NCI-H146 (cell line): ENCODE measurements at places on chromosomes 4 and X.

DNA sequence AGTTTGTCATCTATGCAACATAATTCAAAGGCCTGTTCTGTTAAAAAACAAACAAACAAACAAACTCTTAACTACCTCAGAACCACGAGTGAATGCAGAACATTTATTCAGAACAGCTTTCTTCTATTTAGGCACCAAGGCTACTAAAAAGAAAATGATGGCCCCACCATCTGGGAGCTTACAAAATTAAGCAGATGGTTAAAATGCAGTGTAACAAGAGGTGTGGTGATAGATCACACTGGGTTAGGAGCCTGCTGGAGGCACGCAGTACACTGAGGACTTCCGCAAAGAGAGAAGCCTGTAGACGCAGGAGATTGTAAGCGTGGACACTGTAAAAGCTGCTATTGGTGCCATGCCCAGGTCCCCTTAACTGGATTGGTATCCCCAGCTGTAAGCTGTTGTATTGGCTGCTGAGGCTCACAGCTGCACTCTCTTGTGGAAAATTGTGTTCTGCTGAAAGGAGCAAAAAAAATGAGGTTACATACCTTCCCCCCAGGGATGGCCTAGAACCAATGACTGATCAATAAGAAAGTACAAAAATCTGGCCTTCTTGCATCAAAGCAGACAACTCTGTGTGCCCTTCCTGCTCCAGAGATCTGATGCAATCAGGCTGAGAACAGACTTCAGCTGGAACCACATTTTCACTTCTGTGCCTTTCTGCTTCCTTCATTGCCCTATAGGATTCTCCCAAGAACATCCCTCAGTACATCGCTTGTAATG lies 60.0 kb downstream of the SHROOM3 start:
- DNase-seq: no peak

DNA sequence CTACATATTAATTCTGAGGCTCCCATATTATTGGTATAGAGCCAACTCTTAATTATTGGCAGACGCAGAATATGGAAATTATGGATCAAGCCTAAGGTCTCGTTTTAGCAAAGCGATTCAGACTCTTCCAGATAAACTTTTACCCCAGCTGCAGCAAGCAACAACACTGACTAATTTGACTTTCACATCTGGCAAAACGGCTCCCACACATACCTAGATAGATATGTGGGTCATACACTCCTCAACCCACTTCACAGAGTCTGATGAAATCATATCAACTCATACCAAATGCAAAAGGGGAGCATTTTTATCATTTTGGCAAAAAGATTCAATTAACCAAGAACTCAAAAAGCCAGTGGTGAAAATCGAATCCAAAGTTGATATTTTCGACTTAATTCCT lies 36.3 kb upstream of the KDR start:
- DNase-seq: no peak

- peak; percentile 42 for DNase-seq
These were observed 15.2 kb downstream of the RGS12 start for GRCh38 chr4:3307891-3308575.

DNA sequence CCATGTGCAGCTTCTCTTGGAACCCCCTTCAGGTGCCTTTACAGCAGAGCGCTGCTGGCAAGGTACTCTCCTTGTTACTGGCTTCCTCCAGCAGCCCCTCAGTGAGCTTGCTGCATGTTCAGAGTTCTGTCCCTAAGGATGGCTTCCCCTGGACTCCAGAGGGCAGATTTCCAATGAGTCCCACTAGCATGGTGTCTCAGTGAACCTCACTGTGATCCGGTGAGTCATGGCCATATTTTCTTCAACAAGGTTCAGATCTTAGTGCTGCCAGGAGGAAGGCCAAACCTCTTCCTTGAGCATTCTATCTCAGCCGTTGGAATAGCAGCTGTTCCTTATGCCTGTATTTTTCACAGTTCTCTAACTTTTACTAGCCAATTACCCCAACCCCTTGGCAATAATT lies 98.8 kb downstream of the CASK start:
- DNase-seq: no peak

DNA sequence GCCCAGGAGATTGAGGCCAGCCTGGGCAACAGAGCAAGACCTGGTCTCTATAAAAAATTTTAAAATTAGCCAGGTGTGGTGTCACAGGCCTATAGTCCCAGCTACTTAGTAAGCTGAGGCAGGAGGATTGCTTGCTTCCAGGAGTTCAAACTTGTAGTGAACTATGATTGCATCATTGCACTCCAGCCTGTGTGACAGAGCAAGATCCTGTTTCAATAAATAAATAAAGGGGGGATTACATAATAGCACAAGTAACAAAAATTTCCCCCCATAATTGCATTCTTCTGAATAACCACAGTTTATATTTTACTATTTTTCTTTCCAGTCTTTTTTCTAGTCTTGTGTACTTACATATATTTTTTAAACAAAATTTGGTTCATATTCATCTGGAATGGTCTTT lies 135.6 kb downstream of the CHIC2 start:
- no peak for DNase-seq

- DNase-seq: no peak
These were observed 81.4 kb upstream of the ACSL1 start for GRCh38 chr4:184907216-184907615.

- no peak for DNase-seq
These were observed 11.2 kb upstream of the GNRHR start for GRCh38 chr4:67765401-67765800.

- no peak for DNase-seq
These were observed 222.4 kb downstream of the HHIP start for GRCh38 chr4:144868309-144868708.

GRCh38 chrX:105876658-105877057 lies 54.3 kb downstream of the NRK start:
- DNase-seq: no peak

- no peak for DNase-seq
These were observed 51.5 kb downstream of the WDR19 start for GRCh38 chr4:39233783-39234182.

DNA sequence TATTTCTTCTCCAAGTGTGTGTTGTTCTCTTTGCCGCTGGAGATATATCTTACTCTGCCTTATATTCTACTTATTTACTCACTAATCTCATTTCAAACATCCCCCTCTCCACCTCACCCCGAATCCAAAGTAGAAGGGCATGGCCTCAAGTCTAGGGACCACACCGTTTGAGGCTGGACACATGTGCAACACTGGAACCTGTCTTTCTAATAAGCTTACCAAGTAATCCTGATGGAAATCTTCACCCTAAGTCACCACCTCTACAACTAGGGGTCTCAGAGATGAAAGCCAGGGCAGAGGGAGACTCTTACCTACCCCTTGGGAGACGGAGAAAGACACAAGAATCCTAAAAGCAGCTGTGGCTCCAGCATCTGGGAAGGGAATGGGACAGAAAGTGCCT lies 6.0 kb downstream of the PROM1 start:
- no peak for DNase-seq

GRCh38 chrX:119249891-119250290 lies 13.8 kb downstream of the PGRMC1 start:
- no peak for DNase-seq

GRCh38 chr4:89704651-89705395 lies 132.1 kb downstream of the SNCA start:
- no peak for DNase-seq

GRCh38 chr4:3288571-3289094 lies 4.2 kb upstream of the RGS12 start:
- no peak for DNase-seq

- no peak for DNase-seq
These were observed 10.6 kb upstream of the ELF4 start for GRCh38 chrX:130120746-130121504.

DNA sequence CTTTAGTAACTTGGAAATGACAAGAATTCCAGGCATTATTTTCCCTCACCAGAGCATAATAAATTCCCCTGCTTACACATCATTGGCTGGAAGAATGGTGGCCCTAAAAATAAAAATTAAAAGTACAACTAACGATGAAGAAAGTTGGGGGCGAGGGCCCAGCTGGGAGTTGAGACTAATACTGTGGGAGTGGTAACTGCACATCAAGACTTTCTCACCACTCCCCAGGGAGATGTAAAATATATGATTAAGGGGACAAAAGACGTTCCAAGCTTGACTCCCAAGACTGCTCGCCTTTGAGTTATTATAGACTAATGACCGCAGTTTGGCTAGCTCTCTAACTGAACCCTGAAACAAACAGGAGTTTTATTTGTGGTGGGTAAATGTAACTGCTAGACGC lies 30.0 kb downstream of the SMIM31 start:
- DNase-seq: no peak

GRCh38 chrX:15522464-15522863 lies 21.9 kb downstream of the BMX start:
- no peak for DNase-seq

DNA sequence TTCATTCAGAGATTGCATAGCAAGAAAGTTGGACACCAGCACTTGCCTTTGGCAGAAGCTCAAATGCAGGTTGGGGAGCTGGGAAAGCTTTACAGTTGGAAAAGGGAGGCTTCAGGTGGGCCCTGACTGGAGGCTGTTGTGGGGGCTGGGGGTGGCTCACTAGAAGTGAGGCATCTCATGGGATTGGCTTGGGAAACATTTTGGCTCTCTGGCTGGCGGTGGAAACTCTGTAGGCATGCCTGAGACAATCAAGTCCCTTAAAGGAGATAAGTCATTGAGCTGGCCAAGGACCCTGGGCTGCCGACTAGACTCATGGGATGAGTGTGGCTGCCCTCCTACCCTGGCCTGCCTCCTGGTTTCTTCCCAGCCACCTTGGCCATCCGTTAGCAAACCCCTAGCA lies 31.4 kb upstream of the STS start:
- DNase-seq: no peak

DNA sequence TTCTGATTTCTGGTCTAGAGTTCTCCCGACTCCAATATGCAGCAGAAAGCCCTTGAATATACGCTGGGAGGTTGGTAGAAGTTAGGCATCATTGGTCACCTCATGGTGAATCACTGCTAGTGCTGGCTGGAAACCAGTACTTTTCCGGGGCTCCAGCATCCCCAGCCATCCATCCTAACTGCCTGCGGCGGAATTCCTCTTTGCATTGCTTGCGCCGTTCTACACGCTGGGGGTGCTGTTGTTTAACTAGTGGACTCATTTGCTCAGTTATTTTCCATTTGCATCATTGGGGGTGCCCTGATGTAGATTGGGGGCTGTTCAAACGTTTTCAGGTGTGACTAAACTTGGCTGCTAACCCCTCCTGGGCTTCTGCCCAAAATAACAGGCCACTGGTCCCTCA lies 23.3 kb upstream of the GPR50 start:
- DNase-seq: no peak

DNA sequence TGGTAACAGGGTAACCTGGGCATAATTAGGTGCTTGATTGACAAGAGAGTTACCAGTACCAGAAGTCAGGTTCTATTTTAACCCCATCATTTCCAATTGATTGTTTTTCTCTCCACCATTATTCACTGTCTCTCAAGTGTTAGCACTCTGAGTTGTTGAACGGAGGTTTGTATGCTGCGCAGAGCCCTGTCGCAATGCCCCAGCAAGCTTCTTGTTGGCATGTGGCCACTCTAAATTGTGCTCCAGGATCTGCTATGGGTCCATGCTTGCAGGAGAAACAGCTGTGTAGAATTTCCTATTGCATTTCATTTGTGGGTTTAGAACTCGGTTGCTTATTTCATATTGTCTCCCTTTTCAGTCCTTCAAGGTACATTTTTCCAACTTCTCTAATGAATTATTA lies 98.2 kb downstream of the KLHL8 start:
- no peak for DNase-seq

DNA sequence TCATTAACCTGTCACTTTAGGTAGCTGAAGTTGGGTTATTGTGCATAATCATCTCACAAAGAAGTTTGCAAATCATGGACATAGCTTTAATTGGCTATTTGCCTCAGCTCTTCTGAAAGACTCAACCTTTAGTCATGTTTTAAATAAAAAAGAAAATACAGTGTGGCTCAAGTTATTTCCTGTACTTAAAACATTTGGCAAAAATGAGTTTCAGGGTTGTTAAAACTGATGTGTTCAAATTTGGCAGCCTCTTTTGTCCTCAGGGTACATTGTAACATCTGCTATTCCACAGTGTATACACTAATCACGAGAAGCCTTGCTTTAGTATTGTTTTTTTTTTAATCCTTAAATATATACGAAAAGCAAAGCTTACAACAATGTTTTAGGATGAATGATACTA lies 31.5 kb upstream of the HPGD start:
- no peak for DNase-seq

GRCh38 chrX:19555236-19555635 lies 39.9 kb upstream of the MAP3K15 start:
- DNase-seq: no peak

- DNase-seq: no peak
These were observed 7.5 kb upstream of the RUFY3 start for GRCh38 chr4:70714079-70714887.
